ENCODE measurements at places on chromosomes 12 and 14.
A peak's percentile ranks its signal among the peaks of the same experiment; 100 is the strongest.

DNA sequence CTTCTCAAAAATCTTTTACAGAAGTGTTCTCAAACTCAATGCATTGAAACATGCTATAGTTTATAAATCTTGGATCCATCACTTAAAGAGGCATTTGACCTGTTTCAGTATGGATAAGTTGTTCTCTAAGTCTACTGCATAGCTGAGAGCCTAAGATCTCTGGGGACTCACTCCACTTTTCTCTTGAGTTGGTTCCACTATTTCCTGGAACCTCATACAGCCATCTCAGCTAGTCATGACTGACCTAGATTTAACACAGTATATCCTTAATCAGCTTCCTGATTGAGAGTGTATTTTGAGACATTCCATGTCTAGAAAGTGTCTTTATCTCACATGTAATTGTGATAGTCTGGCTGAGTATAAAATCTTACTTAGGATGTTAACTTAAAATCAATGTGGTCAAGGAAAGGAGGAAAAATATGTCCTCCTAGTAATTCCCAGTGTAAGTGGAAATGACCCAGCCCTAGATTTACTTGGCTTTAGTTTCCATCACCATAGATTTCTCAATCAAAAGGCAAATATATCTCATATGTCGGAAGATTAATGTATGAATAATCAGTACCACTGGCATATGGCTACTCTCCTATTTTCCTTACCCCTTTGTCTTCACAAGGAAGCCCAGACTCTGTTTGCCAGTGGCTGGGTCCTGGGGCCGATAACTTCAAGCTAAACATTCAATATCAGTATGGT is 61.9 kb downstream of the KICS2 start:
- DNase-seq: no peak

- DNase-seq: no peak
Observed at GRCh38 chr12:94909663-94910062, 93.8 kb downstream of the NDUFA12 start.

- DNase-seq: no peak
Observed at GRCh38 chr14:69059658-69060623, 80.8 kb upstream of the ACTN1 start.

DNA sequence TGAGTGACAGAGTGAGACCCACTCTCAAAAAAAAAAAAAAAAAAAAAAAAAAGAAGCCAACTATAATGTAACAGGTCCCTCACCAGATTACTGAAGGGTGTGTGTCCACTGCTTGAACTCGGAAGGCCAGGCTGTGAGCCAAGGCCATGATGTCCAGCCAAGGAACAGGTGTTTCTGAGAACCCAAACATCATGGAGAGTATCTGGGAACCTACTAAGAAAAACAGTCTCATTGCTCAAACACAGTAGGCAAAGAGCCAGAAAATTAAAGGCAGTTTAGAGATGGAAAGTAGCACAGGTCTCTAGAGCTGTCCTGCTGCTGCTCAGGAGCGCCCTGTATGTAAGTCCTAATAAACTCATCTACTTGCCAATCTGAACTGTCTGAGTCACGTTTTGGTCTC is 12.5 kb upstream of the MAP4K5 start:
- DNase-seq: no peak

DNA sequence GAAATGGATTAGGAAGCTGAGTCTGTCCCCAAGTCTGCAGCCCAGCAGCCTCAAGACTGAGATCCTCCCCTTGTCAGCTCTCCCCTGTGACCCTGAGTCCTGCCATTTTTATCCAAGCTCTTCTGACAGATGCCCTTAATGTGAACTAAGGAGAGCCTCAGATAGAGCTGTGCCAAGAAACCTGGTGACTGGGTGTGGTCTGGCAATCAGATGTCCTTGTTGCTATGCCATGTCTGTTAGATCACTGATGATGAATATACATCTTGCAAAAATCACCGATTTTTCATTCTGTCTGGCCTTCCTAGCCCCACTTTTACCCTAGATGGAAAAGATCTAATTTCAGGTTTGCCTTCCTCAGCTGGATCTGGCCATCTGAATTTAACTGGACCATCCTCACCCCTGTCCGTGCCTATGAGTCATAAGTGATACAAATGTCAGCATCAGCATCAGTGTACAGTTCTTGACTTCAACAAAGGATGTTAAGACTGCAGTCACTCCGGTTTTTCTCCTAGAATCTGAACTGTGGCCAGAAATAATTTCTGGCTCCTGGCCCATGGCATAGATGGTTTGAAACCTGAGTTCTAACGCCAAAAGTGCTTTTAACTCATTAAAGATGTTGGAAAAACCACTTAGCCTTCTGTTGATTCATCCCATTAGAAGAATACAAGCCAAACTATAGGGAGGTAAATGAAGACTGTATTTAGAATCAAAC is 61.2 kb upstream of the GRIP1 start:
- peak; percentile 62 for DNase-seq

- DNase-seq: no peak
Observed at GRCh38 chr12:72560003-72560769, 288.0 kb downstream of the TRHDE start.

DNA sequence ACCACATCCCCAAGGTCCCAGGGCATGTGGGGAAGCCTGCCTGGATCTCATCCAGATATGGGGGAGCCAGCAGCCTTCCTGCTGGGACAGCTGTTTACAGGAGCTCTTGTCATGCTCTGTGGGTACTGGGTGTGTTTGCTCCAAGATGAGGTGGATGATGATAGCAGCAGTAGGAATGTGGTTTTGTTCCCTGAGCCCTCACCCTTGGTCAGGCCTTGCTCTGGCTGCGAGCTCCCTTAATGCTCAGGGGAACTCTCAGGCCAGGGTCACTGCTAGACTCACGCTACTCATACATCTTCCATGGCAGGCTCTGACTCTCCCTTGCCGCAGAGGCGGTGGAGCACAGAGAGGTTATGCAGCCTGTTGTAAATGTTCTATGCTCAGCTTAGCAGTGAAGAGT is 990.3 kb downstream of the AACS start:
- no peak for DNase-seq

GRCh38 chr14:45199230-45199629 is 53.8 kb downstream of the MIS18BP1 start:
- DNase-seq: no peak

GRCh38 chr14:79137045-79137430 is 966.9 kb downstream of the NRXN3 start:
- no peak for DNase-seq

All from NCI-H1436 (cell line).